ENCODE measurements at places on chromosomes 13 and 19.

- DNase-seq, result no peak
These were observed 317.9 kb downstream of the SHISA2 start for GRCh38 chr13:25733696-25734435.

DNA sequence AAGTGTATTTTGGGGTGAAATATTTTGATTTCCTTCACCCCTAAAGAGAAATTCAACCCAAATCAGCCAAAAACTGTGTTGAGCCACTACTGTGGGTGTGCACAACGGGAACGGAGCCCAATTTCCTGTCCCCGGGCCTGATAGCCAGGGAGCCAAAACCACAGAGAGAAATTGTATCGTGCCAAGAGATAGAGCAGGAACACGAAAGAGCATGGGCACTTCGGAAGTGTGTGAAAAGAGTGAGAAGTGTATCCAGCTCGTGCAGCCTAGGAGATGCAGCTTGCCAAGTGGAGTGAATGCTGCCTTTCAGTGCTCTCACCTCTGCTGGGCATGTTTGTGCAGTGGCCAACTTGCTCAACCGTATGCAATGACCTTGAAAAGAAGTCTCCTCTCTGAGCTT is 19.4 kb upstream of the PLEKHF1 start:
- DNase-seq, result peak; percentile 21

GRCh38 chr13:60158321-60158801 is 5.4 kb downstream of the DIAPH3 start:
- no peak for DNase-seq

DNA sequence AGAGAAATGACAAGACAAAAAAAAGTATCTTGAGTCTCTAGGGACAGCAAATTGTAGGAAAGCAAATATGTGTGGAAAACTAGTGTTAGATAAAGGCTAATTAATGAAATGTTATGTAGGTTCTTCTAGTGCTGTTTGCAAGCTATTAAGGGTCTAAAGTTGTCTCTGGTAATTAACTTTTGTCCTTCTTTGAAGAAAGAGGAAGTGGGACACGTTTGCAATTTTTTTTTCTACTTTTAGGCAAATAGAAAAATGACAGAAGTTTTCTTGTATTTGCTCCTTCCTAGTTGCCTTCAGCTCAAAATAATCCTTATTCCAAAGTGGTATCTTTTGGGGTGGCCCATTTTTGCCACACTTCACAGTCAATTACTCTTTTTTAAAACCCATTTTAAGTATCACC is 1877.7 kb upstream of the PRR20A start:
- DNase-seq, result no peak

DNA sequence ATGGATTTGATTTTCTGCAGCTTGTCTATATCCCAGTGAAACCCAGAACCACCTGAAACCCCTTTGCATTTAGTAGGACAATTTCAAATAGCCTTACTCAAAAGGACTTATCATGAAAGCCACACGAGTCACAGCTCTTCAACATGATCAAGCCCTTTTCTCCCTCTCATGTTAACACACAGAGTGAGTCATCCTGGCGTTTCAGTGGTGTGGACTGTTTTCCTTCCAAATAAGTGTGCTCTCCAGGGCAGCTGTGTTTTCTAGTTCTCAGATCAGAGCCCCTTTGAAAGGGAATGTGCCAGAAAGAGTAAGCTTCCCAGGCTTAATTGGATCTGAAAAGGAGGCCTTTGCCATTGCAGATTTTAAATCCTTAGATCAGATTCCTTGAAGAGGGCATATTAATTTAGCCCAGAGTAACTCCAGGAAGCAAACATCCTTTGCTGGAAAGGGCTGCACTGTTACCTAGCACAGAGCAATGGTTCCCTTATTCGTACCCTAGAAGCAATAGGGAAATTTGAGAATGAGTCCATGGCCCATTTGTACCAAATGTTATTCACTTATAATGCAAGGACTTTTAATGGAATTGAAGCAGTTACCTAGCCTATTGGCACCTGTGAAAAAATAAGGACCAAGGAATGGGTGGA is 51.3 kb downstream of the ERICH6B start:
- peak; percentile 77 for DNase-seq

DNA sequence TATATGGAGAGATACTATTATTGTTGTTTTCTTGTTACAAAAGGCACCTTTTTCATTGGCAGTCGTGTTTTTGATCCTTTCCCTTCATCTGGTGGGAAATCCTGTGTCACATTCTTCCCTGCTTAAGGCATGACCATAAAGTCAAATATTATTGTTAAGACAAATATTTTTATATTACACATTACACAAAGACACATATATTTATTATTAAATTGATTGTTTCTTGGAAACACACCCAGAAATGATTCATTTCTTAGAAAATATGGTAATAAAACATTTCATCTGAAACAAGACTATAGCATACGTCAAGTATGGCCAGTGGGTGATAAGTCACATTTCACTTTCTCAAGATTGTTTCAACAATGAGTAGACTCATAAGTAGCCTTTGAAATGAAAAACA is 77.3 kb downstream of the KCTD12 start:
- DNase-seq, result peak; percentile 78

GRCh38 chr13:26071691-26072090 is 19.9 kb upstream of the SHISA2 start:
- no peak for DNase-seq

GRCh38 chr13:73870970-73871935 is 263.0 kb downstream of the KLF12 start:
- peak; percentile 66 for DNase-seq

GRCh38 chr19:46063201-46063600 is 22.4 kb upstream of the IGFL4 start:
- peak; percentile 12 for DNase-seq

DNA sequence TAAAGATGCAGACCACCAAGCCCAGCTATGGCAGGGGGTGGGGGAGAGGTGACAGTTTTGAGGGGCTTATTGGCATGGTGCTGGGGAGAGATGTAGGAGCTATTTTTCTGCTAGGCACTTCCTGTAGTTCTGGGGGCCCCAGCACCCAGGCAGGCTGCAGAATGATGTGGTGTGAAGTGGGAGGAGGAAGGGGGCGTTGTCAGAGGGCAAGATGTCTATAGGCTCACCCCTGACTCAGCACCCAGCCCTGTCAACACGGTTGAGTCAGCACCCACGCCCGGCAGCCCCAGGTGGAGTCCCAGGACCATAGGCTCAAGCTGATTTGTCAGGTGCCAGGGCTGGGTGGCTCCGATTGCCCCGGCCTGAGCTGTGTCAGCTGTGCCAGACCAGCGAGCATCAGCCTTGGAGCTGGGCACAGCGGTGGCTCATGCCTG is 5.8 kb downstream of the KLF2 start:
- peak; percentile 83 for DNase-seq
